ENCODE measurements at places on chromosomes 12 and 14.

- no peak for DNase-seq
These were observed 214.1 kb downstream of the FBXL14 start for GRCh38 chr12:1380171-1380851.

DNA sequence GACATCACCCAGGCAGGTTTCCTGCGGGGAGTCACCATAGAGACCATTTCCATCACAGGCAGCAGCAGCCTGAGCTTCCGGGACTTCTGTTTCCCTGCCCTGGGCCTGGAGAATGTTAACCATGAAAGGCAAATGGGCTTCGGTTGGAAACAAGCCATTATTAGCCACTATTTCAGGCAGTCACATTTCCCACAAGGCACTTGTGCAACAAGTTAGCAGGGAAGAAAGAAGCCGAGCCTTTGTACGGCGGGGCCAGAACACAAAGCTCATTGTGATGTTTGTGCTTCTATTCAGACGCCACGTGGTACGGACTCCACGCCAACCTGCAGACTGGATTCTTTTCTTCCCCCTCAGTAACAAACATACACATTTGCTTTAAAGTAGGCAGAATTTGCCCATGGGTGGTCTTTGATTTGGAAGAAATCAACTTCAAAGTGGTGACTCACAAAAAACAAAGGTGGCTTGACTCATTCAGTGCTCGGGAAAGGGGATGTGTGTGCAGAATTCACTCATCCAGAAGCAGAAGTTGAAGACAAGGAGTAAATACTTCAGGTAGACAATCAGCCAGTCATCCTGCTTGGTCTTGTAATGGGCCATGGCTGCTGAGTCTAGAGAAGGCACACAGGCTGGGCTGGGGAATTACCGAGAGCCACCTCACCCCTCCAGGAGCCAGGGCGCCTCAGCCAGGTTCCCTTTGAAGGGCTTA lies 154.2 kb upstream of the PRMT8 start:
- DNase-seq = no peak

DNA sequence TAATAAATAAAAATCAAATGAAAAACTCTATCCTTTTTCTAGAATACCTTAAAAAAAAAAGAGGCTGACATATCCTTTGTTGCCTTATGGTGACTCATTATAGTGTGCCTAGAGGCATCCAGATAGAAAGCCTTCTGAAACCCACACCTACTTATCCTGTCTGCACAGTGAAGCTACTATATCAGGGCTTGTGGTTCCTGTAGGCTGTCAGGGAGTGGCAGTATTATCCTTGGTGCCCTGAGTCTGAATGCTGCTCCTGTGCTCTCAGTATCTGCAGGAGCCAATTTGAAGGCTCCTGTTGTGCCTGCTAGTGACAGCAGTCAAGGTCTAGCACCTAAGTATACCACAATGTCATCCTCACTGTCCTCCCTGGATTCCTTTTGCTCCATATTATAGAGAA lies 168.4 kb upstream of the AVPR1A start:
- DNase-seq = no peak

DNA sequence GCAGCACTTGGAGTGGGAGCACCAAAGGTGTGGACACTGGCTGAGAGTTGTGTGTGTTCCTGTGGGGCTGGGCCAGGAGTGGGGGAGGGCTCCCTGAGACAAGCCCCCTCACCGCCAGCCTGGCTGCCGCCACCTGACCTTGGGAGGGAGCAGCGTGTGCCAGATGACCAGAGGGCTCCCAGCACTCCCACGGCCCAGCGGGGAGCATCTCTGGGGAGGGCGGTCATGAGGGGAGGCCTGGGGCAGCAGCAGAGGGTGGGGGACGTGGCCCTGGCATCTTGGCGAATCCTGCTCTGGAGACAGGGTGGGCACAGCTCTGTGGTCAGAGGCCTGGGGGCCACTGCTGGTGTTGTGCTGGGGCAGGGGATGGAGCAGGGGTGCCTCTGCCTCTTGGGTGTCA lies 10.7 kb downstream of the CEP170B start:
- DNase-seq = no peak

GRCh38 chr12:12926571-12927071 lies 25.3 kb downstream of the GPRC5D start:
- no peak for DNase-seq

DNA sequence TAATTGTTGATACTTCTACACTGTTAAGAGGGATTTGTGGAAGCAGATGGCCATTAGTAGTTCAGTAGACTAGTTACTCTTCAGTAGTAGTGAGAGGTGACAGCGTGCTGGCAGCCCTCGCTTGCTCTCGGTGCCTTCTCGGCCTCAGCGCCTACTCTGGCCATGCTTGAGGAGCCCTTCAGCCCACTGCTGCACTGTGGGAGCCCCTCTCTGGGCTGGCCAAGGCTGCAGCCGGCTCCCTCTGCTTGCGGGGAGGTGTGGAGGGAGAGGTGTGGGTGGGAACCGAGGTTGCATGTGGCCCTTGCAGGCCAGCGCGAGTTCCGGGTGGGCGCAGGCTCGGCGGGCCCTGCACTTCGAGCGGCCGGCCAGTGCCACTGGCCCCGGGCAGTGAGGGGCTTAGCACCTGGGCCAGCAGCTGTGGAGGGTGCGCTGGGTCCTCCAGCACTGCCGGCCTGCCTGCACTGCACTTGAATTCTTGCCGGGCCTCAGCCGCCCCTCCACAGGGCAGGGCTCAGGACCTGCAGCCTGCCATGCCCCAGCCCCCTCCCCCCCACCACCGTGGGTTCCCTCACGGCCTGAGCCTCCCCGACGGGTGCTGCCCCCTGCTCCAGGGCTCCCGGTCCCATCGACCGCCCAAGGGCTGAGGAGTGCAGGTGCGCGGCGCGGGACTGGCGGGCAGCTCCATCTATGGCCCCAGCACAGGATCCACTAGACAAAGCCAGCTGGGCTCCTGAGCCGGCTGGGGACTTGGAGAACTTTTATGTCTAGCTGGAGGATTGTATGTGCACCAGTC lies 139.3 kb downstream of the NUBPL start:
- DNase-seq = no peak

DNA sequence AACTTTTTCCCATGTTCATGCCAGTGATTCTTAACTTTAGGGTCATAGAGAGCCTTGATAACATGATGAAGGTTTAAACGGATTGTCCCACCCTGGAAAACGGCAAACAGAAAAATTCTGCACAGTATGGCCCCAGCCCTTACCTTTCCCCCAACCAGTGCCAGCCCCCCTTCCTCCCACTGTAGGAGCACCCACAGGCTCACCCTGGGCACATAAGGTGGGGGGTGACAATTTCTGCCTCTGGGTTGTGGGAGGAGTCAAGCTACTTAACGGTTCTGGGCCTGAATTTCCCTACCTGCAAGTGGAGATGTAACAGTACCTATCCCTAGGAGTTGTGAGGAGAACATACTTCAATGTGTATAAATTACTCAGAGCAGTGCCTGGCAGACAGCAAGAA lies 18.0 kb downstream of the XRCC3 start:
- DNase-seq = no peak

All from NCI-H1436 treated with DMSO at 0.1 percent for 48 hours (cell line).